ENCODE measurements at places on chromosomes 12 and 14. TPM values are rescaled to one million over a fixed set of nuclear protein-coding genes. Genes with fewer than 3 reads are reported as not detected.

NFE2 gene
- not detected for total RNA-seq

NKX2-1 gene
- not detected for total RNA-seq

MIP gene
- not detected for total RNA-seq

RTN1 gene
- total RNA-seq = not detected

DDX51 gene
- 35.9 TPM for total RNA-seq

RTL1 gene
- not detected for total RNA-seq

SYCP3 gene
- 0.17 TPM for total RNA-seq

SRSF9 gene
- 281 TPM for total RNA-seq

OAS3 gene
- 10.0 TPM for total RNA-seq

DBX2 gene
- total RNA-seq = not detected

C12orf54 gene
- total RNA-seq = not detected

YARS2 gene
- 28.6 TPM for total RNA-seq

Data from activated CD8-positive, alpha-beta memory T cell treated with anti-CD3 and anti-CD28 coated beads for 36 hours (primary cell).